A549 treated with Hydrocortisone at 1 μM for 4 hours (cell line): ENCODE measurements at places on chromosomes 11 and 22. TPM values are rescaled to one million over a fixed set of nuclear protein-coding genes. Genes with fewer than 3 reads are reported as not detected.

NAALAD2 gene
- total RNA-seq: 0.03 TPM in 1 of 5 replicates, not detected in the others

TOLLIP gene
- total RNA-seq: 37.9 to 51.9 TPM (median 48.9 TPM) in 5 replicates

GLB1L3 gene
- total RNA-seq: 0.03 TPM in 1 of 5 replicates, not detected in the others

SCUBE1 gene
- total RNA-seq: 0.09 to 0.36 TPM (median 0.13 TPM) in 5 replicates

TYMP gene
- total RNA-seq: 12.1 to 17.2 TPM (median 16.4 TPM) in 5 replicates

SLC25A18 gene
- 0.46 to 0.76 TPM (median 0.53 TPM) in 5 replicates for total RNA-seq
